ENCODE measurements at places on chromosomes 4 and X.

DNA sequence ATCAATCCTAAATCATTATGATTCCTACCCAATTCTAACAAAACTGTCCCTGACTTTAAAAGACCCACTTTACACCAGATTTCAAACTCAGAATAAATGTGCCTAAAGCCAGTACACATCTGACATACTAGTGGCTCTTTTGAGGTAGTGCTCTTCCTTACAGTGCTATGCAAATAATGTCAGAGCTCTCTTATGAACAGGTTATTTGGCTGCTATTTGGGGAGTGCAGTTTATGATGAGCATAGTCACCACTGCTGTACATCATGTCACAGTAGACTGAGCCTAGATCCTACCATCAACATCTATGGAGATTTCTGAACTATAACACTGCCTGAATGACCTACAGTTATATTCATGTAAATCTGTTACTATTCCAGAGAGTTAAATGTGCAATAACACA is 50.4 kb upstream of the PAGE5 start:
- DNase-seq: no peak

DNA sequence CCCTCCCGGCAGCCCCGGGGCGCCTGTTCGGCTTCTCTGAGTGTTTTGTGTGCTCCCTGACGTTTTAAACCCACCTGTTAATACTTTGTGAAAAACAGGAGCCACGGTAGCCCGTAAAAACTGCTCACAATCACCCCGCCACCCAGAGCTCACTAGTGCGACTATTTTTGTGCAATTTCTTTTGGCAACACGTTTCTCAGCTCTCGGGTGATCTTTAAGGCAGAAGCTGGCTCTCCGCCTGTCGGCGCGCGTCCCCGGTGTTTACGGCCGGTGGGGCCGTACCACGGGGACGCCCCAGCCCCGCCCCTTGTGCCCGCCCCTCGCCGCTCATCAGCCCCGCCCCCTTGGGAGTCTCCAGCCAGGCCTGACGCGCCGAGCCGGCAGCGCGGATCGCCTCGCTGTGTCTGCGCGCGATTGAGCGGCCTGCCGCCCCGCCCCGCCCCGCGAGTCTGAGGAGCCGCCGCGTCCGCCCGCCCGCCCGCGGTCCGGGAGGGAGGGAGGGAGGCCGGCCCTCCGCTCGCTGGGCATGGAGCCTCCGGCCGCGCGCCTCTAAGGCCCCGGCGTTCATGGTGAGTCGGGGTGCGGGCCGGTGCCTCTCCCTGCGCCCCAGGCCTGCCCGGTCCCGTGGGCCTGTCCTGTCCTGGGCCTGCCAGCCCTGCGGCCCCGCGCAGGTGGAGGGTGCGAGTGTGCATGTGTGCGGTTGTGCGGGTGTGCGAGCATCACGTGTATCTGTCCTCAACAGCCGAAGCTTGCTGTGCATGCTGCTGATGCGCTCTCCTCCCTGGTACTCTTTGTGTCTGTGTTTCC is 56.2 kb upstream of the TADA2B start:
- peak; percentile 89 for DNase-seq

DNA sequence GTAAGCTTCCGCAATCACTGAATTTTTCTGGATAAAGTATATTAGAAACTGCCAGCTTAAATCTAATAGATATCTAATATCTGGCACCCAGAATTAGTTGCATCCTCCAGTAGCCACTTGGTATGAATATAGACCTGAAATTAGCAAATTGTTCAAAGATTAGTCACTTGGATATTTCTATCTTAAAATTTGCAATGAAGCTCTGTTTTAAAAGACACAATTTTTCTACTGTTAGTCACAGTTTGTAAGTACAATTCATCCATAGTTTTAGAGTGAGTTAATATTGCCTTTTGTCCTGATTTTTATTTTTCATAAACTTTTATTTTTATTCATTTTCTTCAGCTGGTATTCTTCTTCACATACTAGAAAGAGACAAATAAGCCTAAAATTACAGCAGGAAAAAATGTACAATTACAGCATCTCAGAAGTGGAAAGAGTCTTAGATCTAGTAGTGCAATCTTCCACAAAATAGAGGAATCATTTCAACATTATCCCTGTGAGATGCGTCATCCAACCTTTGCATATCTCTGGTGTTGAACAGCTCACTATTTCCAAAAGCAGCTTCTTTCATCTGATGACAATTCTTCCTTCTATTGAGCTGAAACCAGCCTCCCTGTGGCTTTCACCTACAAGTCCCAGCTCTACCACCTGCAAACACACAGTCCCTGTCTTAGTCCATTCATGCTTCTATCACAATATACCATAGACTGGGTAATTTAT is 190.0 kb upstream of the AR start:
- no peak for DNase-seq

- DNase-seq: no peak
Measured at GRCh38 chrX:136496186-136496763, 1.1 kb upstream of the HTATSF1 start.

GRCh38 chr4:153140294-153140693 is 63.9 kb upstream of the TRIM2 start:
- no peak for DNase-seq

DNA sequence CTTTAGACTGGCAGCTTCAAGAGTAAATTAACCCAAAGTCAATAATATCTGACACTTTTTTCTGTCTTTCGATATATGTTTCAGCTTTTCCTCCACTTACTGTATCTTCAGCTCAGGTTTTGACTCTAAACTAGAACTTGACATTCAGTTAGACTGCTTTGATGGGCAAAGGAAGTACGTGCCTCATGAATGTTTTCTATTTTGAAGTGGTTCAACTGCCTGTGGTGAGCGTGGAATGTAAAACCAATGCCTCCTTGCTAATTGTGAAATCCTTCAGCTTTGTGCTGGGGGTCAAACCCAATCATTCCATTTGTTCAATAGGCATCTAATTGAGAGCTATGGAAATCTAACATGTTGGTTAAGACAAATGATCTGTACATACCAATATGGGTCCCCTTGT is 857.0 kb upstream of the HTR2C start:
- DNase-seq: no peak

DNA sequence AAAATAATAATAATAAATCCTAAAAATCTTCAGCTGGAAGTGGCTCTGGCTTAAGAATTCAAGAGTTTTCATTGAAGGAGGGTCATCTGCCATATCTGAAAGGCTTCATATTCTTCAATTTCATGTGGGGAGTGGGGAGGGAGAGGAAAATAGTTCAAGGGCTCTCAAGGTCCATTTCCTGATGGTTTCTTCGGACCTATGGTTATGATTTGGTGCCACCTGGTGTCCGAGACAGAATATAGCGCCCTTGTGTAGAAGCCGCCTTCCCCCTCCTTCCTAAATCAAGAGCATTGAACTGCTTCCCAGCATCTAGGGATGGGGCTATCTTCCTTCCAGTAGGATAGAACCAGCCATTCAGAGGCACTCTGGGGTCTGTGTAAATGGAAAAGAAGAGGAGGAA is 34.3 kb downstream of the NLGN3 start:
- DNase-seq: no peak

GRCh38 chrX:119273420-119274192 is 37.5 kb downstream of the PGRMC1 start:
- peak; percentile 6 for DNase-seq

- DNase-seq: no peak
Measured at GRCh38 chr4:155629183-155629825, 37.3 kb upstream of the GUCY1A1 start.

DNA sequence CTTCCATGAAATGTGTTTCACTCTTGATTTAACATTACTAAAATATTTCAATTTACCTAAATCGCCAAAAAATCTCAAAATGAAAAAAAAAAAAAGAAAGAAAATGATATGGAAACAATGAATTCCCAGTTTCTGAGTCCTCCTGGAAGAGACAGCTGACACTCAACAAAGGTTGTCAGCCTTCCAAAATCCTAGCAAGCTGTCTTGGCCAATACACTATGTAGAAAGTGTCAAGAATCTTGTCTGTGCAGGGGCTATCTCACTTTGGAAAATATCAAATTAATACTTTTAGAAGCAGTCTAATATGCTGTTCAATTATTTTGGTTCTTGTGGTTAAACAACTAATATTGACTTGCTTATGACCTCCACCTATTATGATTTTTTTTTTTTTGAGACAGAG is 8.7 kb downstream of the DKK2 start:
- no peak for DNase-seq

GRCh38 chrX:55109306-55109705 is 20.5 kb downstream of the PAGE2 start:
- no peak for DNase-seq

GRCh38 chr4:71004281-71004851 is 10.9 kb downstream of the DCK start:
- peak; percentile 31 for DNase-seq

- DNase-seq: no peak
Measured at GRCh38 chr4:70997546-70997945, 4.1 kb downstream of the DCK start.

- no peak for DNase-seq
Measured at GRCh38 chr4:161555689-161556660, 607.8 kb downstream of the FSTL5 start.
